HTR-8/SVneo (cell line): ENCODE measurements at places on chromosomes 7 and 10.

GRCh38 chr7:129848436-129848835, 104.3 kb downstream of the UBE2H start:
- DNase-seq = no peak

DNA sequence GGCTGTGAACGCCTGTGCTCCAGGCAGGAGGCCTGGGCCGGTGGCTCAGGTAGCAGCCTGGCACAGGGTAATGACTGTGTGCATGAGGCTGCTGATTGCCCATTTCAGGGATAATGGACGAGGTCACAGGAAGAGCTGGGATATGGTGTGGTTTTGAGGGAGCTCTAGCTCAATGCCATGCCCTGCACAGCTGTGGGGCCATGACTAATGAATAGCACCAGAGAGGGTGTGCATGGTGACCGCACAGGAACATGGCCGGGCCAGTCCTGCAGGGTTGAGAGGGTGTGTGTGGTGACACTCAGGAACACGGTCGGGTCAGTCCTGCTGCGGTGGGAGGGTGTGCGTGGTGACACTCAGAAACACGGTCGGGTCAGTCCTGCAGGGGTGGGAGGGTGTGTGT, 21.8 kb downstream of the NKX6-2 start:
- DNase-seq = no peak

GRCh38 chr7:24891311-24891735, 88.7 kb downstream of the OSBPL3 start:
- no peak for DNase-seq

GRCh38 chr10:87519582-87519981, 14.9 kb downstream of the MINPP1 start:
- no peak for DNase-seq

DNA sequence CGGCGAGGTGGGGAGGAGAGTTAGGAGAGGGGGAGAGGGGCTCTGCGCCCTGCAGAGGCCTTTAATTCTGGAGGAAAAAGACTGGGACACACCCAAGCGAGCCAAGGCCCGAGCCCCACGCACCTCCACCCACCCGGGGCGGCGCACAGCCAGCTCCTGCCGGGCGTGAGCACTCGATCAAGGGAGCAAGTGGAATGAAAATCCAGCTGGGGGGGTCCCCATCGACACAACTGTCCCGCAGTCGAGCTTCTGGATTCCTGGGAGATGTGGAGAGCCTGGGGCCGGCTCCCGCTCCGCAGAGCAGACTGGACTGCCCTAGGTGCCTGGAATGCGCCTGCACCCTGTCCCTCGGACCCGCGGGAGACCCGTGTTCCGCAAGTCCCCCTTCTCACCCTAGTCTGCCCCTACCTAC, 7.4 kb upstream of the EN2 start:
- DNase-seq = no peak

GRCh38 chr10:5531558-5532306, 7.0 kb downstream of the CALML3 start:
- DNase-seq = no peak

DNA sequence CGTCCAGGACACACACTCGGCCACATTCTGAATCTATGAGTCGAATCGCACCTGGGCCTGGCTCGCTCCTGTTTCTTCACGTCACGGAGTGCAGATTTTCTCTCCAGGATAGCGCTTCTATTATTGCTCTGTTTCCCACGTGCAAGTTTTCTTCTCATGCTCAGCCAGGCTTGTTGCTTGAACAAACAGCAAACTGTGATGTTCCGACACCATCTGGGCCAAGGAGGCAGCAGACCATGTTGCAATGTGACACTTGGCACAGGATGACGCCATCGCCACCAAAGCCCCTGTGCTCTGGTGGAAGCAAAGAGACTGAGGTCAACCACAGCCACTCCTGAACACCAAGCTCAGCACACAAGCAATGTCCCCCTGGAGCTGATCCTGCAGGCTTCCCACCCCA, 507.1 kb upstream of the ADARB2 start:
- no peak for DNase-seq

- no peak for DNase-seq
Observed at GRCh38 chr10:3342771-3343170, 170.2 kb upstream of the PITRM1 start.

DNA sequence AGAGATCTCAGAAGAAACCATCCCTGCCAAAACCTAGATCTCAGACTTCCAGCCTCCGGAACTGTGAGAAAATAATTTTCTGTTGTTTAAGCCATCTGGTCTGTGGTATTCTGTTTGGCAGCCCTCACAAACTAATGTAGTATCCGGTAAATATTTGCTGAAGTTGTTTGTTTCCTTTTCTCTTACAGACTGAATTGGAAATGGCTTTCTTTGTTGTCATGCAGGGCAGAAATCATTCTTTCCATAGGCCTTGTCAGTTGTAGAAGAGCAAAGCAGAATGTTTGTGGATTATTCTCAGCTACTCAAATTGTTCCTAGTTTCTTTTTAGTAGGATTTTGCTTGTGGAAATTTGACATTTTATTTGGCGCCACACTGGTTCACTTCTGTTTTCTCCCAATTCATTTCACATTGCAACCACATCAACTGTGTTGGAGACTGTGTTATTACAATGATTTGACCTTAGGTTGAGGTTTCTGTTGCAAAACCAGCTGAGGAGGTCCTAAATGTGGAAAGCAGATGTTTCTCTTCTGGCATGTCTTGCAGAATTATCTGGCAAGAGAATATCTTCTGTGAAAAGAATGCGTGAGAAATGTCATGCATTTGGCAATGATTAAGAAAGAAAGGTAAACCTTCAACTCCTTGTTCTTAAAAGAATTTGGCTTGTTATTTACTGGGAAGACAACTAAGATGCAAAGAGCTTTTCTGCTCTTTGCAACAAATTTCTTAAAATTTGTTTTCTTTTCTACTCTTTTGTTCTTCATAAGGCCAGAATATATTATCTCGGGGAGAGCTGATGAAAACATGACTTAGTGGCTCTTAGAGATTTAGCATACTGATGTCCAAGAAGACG, 25.8 kb downstream of the ACTA2 start:
- DNase-seq = no peak

DNA sequence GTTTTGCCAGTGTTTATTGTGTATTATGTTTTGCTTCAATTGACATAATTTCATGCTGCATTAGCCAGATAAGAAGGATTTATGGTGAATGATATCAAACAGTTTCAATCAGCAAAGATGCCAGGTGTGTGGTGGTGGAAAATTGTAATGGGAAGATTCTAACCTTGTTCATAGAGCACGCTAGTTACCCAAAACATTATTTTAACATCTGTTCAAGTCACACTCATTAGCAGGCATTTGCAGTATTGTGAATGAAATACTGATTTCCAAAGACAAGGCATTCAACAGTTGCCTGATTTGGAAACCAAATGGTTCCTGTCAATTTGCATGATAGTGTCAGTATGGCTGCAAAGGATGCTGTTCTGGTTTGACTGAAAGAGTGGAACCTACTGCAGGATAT, 129.7 kb downstream of the EPC1 start:
- no peak for DNase-seq
